Liver (tissue), 10 donors: ENCODE measurements at places on chromosomes 1 and 21. TPM values are rescaled to one million over a fixed set of nuclear protein-coding genes. Genes with fewer than 3 reads are reported as not detected.

Gene CELA3A
- total RNA-seq = not detected

- DNase-seq = no peak
Observed at GRCh38 chr21:28993293-28993629, 584 bp upstream of the LTN1 start.

DNA sequence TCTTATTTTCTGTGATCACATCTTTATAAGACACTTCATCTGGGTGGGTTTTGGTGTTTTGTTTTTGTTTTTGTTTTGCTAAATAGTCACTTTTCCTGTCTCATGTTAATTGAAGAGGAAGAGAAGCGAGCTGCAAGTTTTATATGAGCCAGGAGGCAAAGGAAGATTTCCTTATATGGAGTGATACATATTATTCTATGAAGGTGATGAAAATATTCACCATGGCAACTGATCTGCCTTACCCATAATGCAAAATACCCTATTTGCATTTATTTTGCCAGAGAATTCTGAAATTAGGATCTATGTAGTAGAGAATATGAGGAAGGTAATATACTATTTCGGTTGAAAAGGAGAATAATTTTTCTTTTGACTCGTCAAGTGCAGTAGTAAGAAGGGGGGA, 13.9 kb downstream of the CXADR start:
- no peak for DNase-seq

DNA sequence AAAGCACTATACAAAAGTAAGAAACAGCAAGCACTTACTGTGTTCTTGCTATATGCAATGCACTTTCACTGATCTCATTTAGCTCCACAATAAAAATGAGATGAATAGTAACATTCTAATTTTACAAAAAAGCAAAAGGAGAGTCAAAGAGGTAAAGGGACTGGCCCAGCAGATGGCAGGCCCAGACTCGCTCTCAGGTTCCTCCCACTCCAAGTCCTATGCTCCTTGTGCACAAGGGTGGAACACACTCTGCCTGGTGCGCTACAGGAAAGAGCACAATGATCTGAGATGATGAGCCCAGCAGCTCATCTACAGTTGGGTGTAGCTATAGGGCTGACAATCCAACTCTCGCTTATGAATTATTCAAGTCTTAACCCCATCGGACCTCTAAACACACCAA, 94.1 kb upstream of the LYST start:
- DNase-seq = no peak

DNA sequence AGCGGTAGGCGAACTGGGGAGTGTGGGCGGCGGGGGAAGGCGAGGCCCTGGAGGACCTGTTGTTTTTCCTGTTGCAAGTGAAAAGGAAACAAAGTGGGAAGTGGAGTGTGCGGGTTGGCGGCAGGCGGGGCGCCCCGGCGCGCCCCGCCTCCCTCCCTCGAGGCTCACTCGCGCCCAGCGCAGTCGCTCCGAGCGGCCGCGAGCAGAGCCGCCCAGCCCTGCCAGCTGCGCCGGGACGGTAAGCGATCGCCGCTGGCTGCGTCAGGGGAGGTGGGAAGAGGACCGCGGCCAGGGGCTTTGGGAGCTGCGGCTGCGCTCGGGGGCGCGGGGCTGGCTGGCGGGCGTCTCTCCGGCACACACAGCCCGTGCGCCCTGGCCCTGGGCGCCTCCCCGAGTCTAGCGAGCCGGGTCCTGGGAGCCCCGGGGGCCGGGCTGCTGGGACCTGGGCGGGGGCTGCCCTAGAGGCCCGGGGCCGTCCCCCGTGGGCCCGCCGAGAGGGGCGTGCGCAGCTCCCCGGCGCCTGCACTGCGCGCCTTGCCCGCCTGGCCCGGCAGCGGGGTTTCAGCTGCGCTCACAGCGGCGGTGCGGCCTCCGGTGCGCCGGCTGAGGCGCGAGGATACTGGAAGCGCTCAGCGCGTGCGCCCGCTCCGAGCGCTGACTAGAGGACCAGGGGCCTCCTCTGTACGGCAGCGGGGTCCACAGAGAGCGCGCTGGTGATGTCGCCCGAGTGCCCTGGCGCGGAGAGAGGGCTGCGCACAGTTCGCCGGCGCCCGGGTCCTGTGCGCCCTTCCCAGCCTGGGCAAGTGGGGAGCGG, at the start of gene PIK3CD:
Gene PIK3CD (plus strand): TSS at position 167 of the 814 bp plus-strand sequence. CDS start 58,725 bp downstream, outside the sequence.
- DNase-seq = no peak

Gene S100A3
- not detected for total RNA-seq

- no peak for DNase-seq
Observed at GRCh38 chr1:163231385-163231784, 28.7 kb upstream of the RGS5 start.

- no peak for DNase-seq
Observed at GRCh38 chr1:109111386-109112055, 2.4 kb upstream of the ELAPOR1 start.

DNA sequence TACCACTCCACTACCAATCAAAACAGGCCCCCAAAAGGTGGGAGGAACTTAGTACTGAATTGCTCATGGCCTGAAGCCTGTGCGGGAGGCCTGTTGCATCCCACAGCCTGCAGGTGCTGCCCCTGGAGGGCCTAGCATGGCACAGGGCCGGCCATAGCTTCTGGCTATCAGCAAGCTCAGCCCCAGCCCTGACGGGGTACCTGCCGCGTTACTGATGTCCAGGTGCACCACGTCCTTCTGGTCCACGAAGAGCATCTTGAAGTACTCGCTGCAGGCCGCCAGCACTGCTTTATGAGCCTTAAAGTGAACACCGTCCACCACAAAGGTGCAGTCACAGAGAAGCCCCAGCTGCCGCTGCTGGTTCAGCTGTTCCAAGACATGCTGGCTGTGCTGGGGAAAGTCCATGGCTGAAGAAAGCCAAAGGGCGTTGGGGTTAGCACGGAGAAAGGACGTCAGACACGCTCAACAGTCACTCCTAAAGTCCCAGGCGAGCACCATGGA, 27.8 kb downstream of the ZBTB17 start:
- DNase-seq = no peak

Gene TDRKH
- total RNA-seq = 5.1 TPM
